Inflammatory macrophage (primary cell): ENCODE measurements at places on chromosomes 1 and 21.

GRCh38 chr1:229192031-229192430 is 78.9 kb upstream of the RAB4A start:
- DNase-seq = peak; percentile 95

DNA sequence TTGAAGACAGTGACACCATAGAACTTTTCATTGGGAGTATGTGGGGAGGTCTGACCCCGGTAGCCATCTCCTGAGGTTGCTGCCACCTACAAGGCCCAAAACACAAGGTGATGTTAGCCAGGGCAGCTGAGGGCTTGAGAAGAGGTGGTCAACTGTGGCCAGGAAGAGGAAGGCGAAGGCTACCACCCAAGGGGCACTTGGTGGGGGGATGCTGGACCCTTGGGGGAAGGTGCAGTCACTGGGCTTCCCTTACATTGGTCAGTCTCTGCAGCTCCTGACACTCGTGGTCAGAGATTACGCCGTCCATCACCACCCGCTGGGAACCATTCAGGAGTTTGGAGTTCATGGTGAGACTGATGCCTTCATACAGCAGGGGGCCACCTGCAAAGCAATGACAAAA is 12.2 kb upstream of the CLDN19 start:
- no peak for DNase-seq

GRCh38 chr1:33791251-33791650 is 72.6 kb upstream of the HMGB4 start:
- DNase-seq = no peak

DNA sequence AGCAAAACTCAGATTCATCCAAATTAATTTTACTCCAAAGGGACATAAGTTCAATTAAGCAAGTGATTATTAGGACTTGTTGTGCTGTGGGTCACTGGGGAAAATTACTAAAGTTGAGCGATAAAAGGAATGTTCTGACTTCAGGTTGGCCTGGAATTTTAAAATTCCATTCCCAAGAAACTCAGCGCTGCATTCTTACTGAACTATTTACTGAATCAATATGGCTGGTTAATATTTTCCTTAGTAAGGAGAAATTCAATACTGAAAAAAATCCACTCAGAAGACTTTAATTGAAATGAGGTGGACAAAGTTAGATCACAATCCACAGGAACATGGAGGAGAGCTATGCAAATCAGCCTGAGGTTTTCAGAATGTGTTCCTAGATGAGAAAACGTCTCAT is 578.9 kb upstream of the NR5A2 start:
- DNase-seq = no peak

- no peak for DNase-seq
These were observed 26.4 kb upstream of the DARS2 start for GRCh38 chr1:173798078-173798477.

- DNase-seq = no peak
These were observed 93.5 kb downstream of the PLD5 start for GRCh38 chr1:242430956-242431355.

DNA sequence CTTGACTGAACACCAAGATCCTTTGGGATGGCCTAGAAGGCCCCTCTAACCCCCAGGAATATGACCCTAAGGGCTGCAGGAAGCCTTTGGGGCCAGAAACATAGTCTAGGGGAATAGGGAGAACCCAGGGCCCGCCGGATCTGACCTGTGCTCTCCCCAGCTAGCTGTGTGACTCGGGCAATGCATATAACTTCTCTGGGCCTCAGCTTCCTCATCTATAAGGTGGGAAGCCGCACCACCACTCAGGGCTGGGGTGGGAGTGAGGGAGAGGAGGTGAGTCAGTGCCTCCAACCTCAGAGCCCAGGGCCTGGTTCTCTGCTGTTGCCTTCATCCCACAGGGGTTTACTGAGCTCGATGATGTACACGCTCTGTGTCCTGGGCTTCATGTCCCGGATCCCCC is 434.4 kb downstream of the PTPRU start:
- DNase-seq = no peak

- DNase-seq = peak; percentile 79
These were observed 1.9 kb downstream of the EEIG2 start for GRCh38 chr1:108561689-108562326.

- no peak for DNase-seq
These were observed 30.6 kb upstream of the CACNA1E start for GRCh38 chr1:181452746-181453145.

GRCh38 chr21:17089091-17089491 is 423.8 kb upstream of the CXADR start:
- DNase-seq = no peak

DNA sequence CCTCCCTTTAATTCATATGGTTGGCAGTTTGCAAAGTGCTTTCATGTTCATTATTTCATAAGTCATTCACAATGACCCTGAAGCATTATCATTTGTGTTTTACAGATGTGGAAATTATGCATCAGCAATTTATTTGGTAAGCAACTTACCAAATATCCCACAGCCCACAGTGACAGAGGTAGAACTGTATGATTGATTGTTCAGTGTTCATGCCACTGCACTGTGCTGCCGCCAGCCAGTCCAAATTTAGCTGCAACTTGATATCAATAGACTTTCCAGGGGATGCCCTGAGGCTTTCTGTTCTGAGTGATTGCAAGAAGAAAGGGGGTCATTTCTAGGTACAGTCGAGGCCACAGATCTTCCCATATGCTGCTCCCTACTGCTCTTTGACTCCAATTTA is 380.3 kb downstream of the PLPP3 start:
- DNase-seq = no peak

DNA sequence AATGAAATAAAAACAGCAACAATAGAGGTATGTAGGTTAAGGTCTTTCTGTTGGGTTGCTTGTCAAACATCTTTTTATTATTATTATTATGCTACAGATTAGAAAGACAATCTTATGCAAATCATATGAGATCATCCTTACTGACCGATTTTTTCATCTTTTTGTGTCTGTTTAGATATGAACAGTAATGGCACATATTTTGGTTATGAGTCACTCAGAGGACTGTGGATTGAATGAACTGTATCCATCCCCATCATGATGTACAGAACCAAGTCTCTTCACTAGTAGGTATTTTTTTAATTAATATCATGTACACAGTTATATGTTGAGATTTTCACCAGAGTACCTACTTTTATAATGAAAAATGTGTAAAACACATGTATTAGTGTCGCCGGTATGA is 159.1 kb downstream of the CHRM3 start:
- DNase-seq = no peak

- DNase-seq = no peak
These were observed 55.5 kb upstream of the ZC3H11B start for GRCh38 chr1:219668446-219668845.

GRCh38 chr1:29121936-29122681 is 1.6 kb downstream of the TMEM200B start:
- DNase-seq = no peak

DNA sequence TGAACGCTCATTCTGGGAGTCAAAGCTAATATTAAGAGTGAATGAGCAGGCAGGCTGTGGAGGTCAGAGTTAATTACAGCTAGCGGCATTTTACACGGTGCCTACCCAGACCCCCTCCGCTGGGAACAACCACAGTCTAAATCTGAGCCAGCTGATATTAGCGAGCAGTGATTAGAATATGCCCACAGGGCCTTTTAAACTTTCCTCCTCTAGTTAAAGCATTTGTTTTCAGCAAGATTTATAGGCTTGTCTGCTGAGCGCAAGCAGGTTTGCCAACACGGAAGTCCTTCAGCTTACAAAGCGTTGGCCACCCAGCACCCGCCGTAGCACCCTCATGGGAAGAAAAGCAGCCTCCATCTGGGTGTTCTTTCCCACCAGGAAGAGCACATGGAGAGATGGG is 72.1 kb downstream of the LMX1A start:
- no peak for DNase-seq

DNA sequence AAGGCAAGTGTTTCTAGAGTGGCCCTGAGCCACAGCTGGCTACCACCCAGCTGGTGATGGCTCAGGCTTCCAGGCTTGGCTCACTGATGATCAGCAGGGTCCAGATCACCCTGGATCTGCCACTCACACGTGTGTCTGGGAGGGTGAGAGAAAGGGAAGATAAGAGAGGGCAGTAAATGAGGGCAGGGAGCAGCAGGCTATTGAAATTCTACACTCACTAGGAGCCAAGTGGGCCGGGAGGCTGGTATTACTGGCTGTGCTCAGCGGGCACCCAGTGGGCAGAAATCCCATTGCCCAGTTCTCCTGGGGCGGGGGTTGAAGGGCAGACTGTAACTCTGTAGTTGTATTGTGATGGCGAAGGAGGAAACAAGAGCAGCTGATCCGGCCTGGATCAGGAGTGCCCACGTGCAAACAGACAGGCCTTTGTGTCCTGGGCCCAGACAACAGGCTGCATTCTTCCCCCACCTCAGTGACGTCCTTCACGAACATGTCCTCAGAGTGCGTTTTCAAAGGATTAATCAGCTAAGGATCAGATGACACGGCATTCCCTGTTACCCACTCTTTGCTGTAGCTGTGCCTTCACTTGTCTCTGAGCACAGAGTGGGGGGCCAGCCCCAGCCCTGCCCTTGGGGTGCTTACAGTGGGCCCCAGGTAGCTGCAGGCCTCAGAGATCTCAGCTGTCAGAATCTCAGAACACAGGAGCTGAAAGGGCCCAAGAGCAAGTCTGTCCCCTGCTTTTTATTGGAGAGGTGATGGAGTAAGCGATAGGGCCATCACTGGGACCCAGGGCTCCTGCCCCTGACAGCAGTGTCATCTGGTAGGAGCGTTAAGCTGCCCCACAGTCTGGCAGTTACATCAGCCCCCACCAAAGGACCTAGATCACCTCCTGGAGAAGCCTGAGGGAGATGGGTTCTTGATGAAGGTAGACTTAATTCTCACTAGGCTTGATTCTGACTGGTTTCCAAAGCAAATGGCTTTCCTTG is 60.5 kb downstream of the ATP1A1 start:
- DNase-seq = no peak

DNA sequence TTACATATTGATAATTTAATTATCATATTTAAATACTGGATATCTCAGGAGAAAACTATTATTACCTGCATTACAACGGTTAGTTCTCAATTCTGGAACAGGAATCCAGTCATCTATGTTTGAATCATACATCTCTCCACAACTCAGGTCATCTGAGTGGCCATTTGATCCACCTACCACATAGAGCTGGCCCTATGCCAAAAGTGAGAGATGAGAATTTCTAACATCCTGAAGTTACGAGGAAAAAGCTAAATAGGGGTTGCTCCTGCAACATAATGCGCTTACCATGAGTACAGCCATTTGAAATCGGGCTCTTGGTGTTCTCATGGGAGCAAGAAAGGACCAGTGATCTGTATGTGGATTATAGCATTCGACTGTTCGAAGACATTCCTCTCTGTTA is 16.9 kb downstream of the IVNS1ABP start:
- DNase-seq = no peak

DNA sequence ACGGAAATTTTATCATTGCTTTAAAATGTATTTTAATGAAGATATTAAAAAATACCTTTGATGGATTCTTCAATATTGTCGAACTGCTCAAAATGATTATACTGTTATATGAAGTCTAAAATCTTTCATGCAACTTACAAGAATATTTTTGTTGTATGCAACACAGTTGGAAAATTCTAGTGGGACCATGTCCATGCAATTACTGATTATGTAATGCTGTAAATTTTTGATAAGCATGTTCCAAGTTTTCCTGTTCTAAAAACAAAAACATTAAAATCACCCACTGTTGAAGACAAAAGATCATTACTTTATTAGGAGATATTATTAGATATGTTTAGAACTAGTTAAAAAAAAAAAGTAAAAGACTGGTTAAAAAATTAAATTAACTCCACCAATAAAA is 132.8 kb downstream of the NFIA start:
- DNase-seq = no peak

- no peak for DNase-seq
These were observed 73.1 kb downstream of the UBIAD1 start for GRCh38 chr1:11345971-11346715.

DNA sequence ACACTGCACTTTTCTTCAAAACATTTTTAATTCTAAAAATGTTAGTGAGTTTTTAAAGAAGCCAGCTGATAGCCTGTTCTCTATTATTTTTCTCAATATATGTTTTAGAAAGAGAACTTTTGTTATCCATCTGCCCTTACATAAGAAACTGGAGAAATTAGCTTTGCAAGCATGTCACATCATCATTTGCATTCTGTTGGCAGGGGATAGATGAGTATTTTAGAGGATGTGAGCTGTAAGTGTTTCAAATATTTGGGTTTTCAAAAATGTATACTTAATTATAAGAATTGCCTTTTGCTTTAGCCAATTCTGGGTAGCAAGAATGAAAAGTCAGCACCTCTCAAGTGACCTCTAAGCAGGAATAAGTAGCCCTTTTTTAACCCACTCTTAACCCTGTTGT is 7.4 kb downstream of the NFIA start:
- DNase-seq = no peak

DNA sequence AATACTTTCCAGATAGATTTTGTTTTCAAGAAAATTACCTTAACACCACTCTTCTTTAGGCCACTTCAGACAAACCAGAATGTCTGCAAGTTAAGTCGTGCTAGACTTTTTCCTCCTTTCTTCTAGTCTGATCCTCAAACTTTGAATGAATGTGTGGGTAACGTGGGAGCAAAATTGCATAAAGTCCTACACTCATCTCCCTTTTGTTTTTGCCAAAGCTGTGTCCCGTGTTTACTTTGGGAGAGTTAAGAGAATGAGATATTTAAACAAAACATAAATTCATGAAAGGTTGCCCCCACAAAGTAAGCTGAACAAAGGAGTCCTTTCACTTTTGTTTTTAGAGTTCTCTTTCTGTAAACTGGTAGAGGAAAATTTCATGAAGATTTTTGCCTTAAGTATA is 16.9 kb upstream of the VAMP3 start:
- no peak for DNase-seq

DNA sequence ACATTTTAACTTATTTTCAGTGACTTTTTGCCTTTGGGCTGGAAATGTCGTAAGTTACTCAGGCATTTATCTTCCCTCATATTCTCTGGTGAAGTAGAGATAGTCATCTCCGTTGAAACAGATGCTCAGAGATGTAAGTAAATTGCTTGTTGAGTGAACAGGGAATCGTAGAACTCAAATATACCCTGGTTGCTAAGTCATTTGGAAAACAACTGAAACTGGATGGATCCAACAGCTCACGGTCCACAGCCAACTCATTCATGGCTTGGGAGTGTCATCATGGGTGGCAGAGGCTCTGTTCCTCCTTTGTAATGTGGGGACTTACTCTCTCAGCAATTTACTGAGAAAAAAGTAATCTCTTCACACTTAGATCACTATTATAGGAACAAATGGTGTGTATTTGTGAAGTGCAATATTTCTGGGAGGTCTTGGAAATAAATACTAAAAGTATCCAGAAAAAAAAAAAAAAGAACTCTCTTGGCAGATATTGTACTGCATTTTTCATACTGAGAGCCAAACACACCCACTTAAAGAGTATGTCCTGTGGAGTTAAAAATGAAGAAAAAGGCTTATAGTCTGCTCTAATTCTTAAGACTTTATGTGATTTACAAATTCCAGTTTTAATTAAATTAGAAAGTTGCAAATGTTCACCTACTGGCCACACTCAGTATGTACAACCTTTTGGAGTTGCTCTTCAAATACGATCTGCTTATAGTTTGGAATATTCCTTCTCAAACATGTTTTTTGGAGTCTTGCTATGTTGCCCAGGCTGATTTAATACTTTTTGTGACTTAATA is 107.4 kb downstream of the LEPR start:
- DNase-seq = no peak

GRCh38 chr1:233294913-233295236 is 650 bp downstream of the PCNX2 start:
- DNase-seq = peak; percentile 29
